Immature natural killer cell (primary cell): ENCODE measurements at places on chromosomes 12 and 14. TPM values are rescaled to one million over a fixed set of nuclear protein-coding genes. Genes with fewer than 3 reads are reported as not detected.

- peaks cover 4% of the 10 kb centered on the region for H3K36me3 ChIP-seq
- no peak overlapping the region for H3K4me3 ChIP-seq
- H3K27ac ChIP-seq = no peak overlapping the region
- peaks cover 23% of the 10 kb centered on the region for H3K4me1 ChIP-seq
- H3K27me3 ChIP-seq = no peaks in the 10 kb centered on the region
- DNase-seq = no peak
Measured at GRCh38 chr12:59723520-59723919, 127.7 kb downstream of the SLC16A7 start.

The CCDC177 gene
- not detected for polyA plus RNA-seq

DNA sequence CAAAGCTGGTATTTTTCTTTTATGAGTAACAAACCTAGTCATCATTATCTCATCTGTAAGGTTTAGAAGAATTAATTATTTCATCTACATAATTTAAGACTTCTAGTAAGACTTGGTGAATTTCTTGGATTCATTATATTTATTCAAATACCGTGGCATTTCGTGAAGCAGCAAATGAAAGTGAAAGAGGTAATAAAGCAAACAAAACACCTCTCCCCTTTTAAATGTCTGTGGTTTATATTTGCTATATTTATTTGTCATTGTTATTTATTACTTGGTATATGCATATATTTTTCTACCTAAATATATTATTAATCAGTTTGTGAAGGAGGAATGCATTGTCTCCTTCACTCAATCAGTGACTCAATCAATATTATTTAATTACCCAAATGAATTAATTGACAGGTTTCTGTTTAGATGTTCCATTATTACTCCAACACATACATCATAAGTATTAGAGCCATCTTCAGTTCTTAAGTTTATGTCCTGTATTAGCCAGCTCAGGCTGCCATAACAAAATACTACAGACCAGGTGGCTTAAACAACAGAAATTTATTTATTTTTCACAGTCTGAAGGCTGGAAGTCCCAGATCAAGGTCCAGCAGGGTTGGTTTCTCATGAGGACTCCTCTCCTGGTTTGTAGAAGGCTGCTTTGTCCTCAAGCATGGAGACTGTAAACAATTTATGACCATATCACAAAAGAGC, 6.6 kb downstream of the CFAP54 start:
- no peaks in the 10 kb centered on the region for H3K36me3 ChIP-seq
- H3K27me3 ChIP-seq = no peaks in the 10 kb centered on the region
- H3K4me3 ChIP-seq = peak overlapping the region; percentile 52
- H3K4me1 ChIP-seq = peaks cover 28% of the 10 kb centered on the region

GRCh38 chr12:92138144-92138543, 7.5 kb downstream of the BTG1 start:
- peaks cover 88% of the 10 kb centered on the region for H3K4me1 ChIP-seq
- H3K27ac ChIP-seq = peak overlapping the region; percentile 81
- H3K27me3 ChIP-seq = no peaks in the 10 kb centered on the region
- no peak for DNase-seq
- H3K36me3 ChIP-seq = peaks cover 54% of the 10 kb centered on the region
- H3K4me3 ChIP-seq = peak overlapping the region; percentile 100
